ENCODE measurements at places on chromosomes 13 and 19.
A peak's percentile ranks its signal among the peaks of the same experiment; 100 is the strongest.

DNA sequence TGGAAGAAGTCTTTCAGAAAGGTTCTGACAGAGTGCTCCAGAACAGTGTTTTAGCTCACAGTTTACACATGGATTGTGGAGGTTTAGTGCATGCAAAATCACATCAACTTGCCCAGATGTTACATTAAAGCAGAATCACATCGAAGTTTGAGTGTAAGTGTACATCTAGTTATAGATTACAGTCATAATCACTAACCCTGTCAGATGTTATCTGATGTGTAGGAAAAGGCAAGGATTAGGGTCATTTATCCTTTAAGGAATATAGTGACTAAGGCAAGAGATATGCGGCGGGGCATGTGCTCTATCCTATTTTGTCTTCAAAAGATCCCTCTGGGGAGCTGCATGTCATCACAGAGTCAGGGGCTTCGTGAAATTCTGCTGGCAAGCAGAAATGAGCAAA, 66.9 kb downstream of the CYSLTR2 start:
- DNase-seq, result no peak

DNA sequence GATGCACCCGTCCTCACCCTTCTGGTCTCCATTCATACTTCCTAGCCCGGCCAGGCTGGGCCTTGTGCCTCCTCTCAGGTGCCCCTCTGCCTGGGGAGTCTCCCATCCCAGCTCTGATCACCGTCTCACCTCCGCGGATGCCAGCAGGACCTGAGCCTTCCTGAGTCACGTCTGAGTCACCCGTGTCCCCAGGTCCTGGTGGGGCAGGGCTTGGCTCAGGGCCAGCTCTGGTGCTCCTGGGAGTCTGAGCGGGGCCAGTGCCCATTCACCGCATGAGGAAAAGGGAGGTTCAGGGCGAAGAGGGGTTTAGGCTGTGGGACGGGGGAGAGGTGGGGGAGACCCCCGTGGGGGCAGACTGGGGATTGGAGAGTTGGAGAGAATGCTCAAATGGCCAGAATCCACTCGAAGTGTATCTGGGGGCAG, 593 bp downstream of the ATP8B3 start:
- DNase-seq, result peak; percentile 67

DNA sequence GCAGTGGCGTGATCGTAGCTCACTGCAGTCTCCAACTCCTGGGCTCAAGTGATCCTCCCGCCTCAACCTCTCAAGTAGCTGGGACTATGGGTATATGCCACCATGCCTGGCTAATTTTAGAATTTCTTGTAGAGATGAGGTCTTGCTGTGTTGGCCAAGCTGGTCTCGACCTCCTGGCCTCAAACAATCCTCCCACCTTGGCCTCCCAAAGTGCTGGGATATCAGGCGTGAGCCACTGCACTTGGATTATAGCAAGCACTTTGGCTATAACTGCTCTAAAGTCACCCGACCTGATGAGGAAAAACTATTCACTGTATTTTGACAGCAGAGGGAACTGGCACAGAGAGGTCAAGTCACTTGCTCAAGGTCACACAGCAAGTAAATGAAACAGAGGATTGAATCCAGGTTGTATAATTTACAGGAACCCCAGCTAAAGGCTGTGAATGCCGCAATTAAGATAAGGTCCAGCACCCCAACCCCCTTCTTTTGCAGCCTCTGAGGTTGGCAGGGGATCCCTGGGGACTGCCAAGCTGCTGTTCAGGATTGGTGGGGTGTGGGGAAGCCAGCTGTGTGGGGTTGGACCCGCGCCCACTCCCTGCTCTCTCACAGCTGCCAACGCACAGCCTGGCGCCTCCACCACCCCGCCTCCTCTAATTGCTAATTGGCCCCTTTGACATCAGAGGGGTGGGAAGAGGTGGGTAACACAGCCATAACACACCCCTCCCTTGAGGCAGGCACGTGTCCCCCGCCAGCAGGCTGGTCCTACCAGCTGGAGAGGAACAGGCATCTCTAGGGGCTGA, 6.0 kb downstream of the TMIGD2 start:
- no peak for DNase-seq

DNA sequence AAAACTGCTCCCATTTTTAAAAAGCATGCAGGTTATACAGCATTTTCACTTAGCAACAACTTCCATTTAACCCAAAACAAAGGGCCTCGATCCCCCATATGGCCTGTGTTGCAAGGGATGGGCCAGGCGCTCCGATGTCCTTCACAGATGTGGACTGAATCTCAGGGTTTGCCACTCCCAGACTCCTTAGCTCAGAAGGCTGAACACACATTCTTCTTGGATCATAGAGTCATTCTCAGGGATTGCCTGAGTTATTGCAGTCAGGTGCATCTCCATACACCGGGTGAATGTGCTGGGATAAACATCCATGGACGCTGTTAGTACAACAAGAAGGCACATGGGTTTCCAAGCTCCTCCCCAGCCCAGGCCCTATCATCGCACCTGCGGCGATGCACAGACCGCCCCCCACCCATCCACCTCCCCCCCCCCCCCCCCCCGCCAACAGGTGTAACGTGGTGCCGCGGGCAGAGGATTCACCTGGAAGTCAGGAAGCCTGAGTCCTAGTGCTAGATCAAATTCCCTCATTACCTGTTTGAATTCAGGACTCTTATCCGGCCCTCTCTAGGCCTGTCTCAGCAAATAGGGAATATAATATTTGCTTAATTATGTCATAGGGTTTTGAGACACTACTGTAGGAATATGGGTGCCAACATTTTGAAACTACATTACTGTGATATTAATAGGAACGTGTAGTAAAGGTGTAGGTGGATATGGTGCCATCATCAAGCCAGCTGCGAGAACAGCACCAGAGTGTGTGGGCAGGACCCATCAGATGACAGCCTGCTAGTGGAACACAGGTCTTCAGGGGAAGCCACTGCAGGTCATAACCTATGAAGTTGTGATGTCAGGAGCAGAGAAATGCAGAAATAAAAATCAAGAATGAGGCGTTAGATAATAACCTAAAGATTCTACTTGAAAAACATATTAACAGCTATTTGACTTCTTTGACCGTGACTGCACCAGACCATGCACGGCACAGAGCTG, 110.9 kb downstream of the SACS start:
- no peak for DNase-seq

GRCh38 chr19:8654591-8655339, 24.3 kb downstream of the NFILZ start:
- DNase-seq, result peak; percentile 86

DNA sequence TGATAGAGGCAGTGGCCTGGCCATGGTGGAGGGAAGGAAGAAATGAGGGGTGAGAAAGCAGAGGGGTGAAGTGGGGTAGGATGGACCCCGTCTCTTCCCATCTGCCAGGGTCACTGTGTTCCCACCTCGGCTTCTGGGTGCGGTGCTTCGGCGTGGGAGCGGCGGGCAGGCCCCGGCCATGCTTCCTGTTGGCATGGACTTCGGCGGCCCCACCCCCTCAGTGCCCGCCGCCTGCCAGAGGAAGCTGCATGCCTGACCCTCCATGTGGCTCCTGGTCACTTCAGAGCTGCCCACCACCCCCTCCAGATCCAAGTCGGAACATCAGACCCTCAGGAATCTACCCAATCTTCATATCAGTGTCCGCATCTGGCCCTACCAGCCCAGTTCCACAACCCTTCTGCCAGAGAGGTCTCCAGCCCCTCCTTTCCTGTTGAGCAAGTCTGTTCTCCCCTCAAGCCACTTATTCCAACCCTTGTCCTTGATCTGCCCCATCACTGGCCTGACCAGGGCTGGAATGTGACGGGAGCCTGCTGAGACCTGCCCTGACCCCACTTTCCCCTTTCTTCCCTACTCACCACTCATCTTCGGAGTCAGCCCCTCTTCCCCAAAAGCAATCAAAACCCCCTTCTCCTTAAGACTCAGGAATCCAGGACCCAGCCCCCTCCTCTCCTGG, 1.5 kb downstream of the KCNN4 start:
- no peak for DNase-seq

- no peak for DNase-seq
These were observed 10.3 kb upstream of the SLC7A10 start for GRCh38 chr19:33235996-33236350.

GRCh38 chr13:112182846-112183531, 116.0 kb downstream of the SOX1 start:
- DNase-seq, result no peak

- DNase-seq, result no peak
These were observed 1225.3 kb downstream of the SLITRK5 start for GRCh38 chr13:88896466-88896865.

GRCh38 chr13:113110852-113111315, 5.3 kb downstream of the F7 start:
- DNase-seq, result no peak

DNA sequence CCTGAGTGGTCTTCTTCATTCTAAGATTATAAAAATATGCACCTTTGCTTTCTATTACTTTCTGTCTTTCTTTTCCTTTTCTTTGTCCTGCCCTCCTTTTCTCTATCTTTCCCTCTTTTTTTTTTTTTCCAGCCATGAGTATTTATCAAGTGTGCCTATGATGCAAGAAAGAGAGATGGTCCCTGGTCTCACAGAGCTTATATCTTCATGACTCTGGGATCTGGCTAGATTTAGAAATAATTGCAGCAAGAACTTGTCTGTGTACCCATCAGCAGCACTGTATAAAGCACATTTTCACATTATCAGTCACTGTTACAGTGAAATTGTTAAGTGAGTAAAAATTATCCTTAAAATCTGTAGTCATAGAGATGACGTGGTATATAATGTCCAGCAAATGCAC, 31.6 kb upstream of the GAS6 start:
- DNase-seq, result no peak

- peak; percentile 24 for DNase-seq
These were observed 4.4 kb downstream of the CKAP2 start for GRCh38 chr13:52459668-52460067.

- DNase-seq, result peak; percentile 62
These were observed 815 bp downstream of the MAP3K10 start for GRCh38 chr19:40191836-40192646.

DNA sequence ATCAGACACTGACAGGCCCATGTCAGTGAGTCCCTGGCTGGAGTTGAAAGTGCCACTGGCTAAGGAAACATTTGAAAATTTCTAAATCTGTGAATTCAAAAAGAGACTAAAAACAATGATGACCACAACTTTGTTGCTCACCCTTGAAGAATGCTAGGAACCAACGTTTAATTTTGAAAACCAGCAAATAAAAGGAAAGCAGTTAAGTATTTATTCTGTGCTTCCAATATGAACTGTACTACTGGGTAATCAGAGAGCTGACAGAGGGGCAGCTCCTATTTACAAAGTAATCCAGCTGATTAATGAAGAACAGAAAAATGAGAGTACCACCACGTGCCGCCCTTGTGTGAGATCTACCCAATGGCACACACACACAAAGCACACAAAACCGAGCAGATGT, 44.7 kb upstream of the LATS2 start:
- DNase-seq, result peak; percentile 83

- DNase-seq, result no peak
These were observed 127.5 kb upstream of the OBI1 start for GRCh38 chr13:78786459-78786858.

DNA sequence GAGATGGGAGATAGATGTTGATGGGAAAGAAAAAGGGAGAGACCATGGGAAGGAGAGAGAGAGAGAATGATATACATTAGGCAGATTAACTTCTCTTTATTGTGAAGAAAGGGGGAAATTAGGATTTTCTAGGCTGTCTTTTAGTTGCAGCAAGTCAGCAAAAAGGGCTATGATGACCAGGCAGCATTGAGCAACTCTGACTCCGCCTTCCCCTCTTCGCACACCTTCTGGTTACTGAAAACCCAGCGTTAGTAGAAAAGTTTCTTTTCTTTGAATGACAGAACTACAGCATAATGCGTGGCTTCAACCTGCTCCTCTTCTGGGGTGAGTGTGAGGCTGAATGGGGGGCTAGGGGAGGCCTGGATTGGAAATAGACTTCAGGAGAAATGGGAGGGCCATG, at the start of gene ADGRE1:
ADGRE1 (plus strand) TSS at position 264 of the 400 bp plus-strand sequence; CDS start at position 294, 30 bp downstream.
- DNase-seq, result no peak

GRCh38 chr13:113064534-113065405, 40.8 kb upstream of the F7 start:
- DNase-seq, result peak; percentile 85

DNA sequence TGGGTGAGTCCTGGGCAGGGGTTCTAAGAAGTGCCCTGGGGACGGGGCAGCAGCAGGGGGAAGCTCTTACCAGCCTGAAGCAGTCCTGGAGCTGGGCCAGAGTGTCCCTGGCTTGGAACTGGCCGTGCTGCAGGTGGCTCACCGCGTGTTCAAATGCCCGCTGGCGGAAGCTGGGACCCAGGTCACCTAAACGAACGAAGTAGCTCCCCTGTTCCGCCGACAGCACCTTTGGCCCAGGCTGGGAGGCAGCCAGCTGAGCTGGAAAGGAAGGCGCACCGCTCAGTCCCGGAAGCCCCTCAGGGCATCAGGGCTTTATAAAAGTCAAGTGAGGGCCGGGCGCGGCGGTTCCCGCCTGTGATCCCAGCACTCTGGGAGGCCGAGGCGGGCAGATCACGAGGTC, 9.6 kb downstream of the PLIN4 start:
- no peak for DNase-seq

GRCh38 chr13:83414393-83414792, 467.9 kb downstream of the SLITRK1 start:
- no peak for DNase-seq

- no peak for DNase-seq
These were observed 78.7 kb upstream of the GPR183 start for GRCh38 chr13:99385940-99386339.

DNA sequence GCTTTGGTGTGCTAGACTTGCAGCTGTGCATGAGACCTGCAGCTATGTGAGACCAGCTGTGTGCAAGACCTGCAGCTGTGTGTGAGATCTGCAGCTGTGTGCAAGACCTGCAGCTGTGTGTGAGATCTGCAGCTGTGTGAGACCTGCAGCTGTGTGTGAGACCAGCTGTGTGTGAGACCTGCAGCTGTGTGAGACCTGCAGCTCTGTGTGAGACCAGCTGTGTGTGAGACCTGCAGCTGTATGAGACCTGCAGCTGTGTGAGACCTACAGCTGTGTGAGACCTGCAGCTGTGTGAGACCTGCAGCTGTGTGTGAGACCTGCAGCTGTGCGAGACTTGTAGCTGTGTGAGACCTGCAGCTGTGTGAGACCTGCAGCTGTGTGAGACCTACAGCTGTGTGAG, 6.7 kb upstream of the DCUN1D2 start:
- no peak for DNase-seq

GRCh38 chr13:98508685-98509084, 68.2 kb downstream of the STK24 start:
- peak; percentile 57 for DNase-seq

DNA sequence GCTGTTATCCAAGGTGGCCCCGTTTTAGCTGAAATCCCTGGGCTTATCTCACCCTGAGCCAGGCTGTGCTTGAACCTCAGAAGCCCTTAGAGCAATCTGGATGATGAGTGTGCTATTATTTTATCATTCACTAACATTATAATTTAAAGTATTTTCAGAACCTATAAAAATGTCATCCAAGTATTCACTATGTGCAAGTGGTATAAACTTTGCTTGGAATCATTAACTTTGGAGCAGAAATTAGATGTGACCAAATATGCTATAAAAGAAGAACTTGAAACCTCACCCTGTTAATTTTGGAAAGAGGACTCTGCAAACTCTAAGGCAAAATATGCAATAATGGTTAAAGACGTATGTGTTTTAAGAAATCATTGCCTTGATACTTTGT, 147.5 kb downstream of the USP12 start:
- DNase-seq, result no peak

GRCh38 chr13:91331047-91331915, 16.2 kb upstream of the MIR17HG start:
- DNase-seq, result no peak
